ENCODE measurements at places on chromosomes 7 and 10.

DNA sequence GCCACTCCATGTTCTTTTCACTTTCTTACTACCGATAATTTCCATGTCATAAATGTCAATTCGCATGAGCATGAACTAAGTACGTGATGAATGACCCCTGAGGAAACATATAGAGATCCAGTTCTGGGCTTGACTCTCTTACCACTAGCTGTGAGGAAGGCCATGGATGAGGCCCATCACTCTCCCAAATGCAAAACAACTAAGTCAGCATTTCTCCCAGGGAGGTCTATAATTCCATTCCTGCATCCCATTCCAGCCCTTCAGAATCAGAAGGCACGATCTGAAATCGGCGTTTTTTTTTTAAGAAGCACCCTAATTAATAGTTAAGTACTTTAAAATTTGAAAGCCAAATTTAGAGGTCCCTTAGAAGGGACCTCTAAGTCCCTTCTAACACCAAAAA lies 116.5 kb downstream of the CABCOCO1 start:
- DNase-seq = no peak

DNA sequence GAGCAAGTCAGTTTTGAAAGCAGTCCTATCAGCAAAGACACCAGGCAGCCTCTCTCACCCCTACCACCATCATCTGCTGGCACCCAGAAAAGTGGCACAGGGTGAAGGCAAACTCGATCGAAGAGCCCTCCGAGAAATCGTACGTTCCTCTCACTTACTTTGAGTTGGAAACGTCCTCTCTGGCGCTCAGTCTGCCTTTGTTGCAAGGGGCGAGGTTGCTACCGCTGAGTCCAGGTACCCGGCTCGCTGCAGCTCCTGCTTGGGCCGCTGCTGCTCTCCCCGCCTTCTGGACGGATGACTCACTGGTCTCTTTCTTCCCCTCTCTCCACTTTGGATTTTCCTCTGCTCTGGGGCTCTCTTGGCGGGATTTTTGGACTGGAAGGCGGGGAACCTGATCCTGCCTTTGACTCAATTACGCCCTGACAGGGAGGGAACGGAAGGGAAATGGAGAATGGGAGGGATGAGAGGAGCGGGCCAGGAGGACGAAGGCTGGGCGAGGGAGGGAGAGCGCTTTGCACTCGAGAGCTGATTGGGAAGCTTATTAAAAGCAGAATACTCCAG lies at the start of gene PTN:
TSS of gene PTN (minus strand) at position 453 of the 561 bp plus-strand sequence. CDS start 88,760 bp downstream, outside the sequence.
- no peak for DNase-seq

DNA sequence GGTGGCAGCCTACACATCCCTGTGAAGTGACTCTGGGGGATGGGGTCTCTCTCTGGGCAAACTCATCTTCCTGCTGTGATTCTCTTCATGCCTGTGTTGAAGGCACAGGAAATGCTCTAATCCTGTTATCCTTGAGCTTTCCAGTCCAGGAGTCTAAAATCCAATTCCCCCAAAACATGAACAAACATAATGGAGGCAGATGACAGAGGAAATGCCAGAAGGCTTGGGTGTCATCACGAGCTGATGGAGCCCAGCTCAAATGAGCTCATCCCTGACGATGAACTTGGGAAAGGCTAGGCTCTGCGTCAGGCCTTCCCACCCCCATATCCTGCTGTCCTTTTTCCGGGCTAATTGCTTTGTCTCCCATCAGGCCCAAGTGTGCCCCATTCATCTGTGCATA lies 165.9 kb upstream of the PODXL start:
- DNase-seq = no peak

- no peak for DNase-seq
These were observed 25.9 kb upstream of the GTPBP4 start for GRCh38 chr10:962342-962741.

DNA sequence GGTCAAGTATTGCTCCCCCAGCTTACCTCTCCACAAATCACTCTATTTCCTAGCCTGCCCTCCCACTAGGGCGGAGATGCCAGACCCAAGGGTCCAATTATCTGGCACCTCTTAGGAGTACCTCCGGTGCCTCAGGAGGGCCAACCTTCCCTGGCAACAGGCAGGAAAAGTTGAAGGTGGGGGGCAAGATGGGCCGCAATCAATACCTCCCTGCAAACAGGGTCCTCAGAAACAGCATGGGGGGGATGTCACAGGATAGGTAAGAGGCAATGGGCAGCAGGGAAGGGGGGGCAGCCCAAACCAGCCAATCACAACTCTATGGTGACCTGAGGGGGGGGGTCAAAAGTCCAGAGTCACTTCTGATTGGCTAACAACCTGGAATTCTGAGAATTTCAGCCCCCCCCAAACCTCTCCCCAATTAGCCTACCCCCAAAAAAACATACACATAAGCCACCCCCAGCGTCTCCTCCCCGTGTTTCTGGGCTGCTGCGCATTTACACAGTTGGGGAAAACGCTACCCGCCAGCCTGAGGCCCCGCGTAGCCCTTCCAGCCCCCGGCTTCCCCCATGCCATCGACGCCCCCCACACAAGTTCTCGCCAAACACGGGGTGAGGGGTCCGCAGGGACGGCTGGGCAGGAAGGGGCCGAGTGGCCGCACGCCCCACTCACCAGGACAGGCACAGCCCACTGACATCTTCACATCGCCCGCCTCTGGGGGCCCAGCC lies 589 bp downstream of the LDB1 start:
- peak; percentile 78 for DNase-seq

DNA sequence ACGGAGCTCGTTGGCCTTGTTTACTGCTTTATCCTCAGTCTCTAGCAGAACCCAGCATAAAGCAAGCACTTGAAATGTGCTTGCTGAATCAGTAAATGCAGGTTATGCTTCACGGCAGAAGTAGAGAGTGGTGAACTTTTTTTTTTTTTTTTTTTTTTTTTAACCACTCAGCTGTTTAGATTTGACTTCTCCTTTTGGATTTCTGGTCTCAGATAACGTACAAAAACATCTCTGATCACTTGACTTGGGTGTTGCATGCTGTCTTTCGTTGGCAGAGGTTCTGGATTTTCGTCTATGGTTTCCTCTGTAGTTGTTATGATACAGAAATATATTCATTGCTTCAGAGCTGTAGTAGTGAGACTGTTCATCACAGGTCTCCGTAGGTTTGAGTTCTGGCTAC lies 242.5 kb upstream of the HABP2 start:
- no peak for DNase-seq

DNA sequence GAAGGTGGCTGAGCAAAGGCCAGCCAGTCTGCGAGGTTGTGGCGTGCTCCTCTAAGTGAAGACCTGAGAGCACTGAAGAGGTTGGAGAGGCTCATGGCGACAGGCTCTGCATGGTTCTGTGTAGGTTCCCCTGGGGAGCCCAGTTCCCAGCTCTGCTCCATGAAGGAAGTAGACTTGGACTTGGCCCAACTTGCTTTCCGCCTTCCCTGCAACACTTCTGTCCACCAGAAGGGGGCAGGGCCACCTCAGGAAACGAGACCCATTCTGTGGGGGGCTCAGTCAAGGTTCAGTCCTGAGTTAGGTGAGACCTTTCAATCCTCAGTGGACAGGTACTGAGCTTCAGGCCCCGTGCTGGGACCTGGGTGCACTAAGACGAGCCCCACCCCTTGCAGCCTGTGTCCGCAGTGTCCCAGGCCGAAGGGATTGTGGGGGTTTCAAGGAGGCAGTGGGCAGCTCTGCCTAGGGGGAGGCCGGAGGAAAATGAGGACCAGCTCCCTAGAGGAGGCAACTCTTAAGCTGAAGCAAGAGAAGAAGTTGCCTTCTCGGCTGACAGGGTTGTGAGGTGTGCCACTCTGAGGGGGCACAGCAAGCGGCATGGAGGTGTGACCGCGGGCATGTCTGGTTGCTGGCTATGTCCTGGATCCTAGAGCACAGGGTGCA lies 15.0 kb upstream of the PCBD1 start:
- DNase-seq = peak; percentile 46

DNA sequence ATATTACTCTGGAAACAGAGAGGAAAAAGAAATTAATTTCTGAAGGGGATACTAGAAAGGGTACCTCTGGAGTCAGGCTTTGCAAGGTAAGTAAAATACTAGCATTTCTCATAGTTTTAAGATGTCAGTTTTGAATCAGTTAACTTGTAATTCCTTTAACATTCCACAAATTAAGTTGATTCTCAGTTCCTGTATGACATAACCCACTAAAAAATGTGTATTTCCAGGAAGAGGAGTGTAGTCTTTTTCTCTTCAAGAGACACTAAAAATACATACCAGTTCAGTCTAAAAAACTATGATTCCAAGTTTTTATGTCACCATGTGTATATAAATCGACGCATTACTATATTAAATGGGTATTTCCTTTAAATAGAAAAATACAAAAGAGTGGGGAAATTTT lies 113.2 kb downstream of the CDK6 start:
- DNase-seq = no peak

GRCh38 chr7:141217938-141218337 lies 144.1 kb downstream of the TMEM178B start:
- no peak for DNase-seq

GRCh38 chr10:83372646-83373045 lies 766.7 kb upstream of the GHITM start:
- no peak for DNase-seq

- no peak for DNase-seq
These were observed 52.9 kb downstream of the STK32C start for GRCh38 chr10:132254841-132255240.

DNA sequence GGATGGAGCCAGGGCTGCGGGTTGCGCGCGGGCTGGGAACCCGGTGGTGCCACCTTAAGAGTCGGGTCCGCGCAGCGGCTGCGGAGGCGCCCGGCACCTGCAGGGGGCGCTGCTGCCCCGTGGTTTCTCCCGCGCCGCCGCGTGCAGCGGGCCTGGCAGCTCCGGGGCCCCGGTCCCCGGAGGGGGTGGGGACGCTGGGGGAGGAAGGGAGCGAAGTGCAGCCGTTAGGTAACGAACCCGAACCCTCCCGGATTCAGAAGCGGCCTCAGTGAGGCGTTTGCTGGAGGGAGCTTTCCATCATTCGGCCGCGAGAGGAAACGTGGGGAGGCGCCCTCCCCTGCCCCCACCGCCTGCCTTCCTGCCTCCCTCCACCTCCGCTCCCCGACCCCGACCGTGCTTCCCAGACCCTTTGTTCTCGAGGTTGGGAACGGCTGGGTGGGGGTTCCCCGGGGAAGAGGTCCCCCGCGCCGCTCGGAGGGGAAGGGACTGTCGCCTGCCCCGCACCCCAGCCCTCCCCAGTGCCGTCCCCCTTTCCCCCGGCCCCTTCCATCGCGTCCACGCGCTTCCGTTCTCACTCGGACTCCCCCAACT lies 29.6 kb downstream of the SKIDA1 start:
- DNase-seq = peak; percentile 87

DNA sequence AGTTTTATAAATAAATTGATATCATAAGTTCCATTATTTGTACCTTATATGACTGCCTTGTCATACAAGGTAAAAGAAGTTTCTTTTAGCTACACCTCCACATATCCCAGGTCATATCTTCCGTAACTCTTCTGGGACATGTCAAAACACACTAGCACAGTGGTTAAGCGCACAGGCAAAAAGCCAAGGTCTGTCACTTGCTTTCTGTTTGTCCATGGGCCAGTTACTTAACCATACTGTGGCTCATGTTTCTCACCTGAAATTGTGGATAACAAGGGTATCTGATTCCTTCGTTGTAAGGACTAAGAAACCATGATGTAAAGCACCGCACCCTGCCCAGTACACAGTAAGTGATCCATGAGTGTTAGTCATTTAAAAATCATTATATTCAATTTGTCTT lies 56.2 kb downstream of the SEMA3D start:
- DNase-seq = no peak

GRCh38 chr10:89035461-89035860 lies 44.9 kb downstream of the FAS start:
- DNase-seq = no peak

- no peak for DNase-seq
These were observed 529.0 kb downstream of the TYW1 start for GRCh38 chr7:67525588-67525987.

GRCh38 chr10:131946880-131947279 lies 34.8 kb downstream of the BNIP3 start:
- DNase-seq = no peak

DNA sequence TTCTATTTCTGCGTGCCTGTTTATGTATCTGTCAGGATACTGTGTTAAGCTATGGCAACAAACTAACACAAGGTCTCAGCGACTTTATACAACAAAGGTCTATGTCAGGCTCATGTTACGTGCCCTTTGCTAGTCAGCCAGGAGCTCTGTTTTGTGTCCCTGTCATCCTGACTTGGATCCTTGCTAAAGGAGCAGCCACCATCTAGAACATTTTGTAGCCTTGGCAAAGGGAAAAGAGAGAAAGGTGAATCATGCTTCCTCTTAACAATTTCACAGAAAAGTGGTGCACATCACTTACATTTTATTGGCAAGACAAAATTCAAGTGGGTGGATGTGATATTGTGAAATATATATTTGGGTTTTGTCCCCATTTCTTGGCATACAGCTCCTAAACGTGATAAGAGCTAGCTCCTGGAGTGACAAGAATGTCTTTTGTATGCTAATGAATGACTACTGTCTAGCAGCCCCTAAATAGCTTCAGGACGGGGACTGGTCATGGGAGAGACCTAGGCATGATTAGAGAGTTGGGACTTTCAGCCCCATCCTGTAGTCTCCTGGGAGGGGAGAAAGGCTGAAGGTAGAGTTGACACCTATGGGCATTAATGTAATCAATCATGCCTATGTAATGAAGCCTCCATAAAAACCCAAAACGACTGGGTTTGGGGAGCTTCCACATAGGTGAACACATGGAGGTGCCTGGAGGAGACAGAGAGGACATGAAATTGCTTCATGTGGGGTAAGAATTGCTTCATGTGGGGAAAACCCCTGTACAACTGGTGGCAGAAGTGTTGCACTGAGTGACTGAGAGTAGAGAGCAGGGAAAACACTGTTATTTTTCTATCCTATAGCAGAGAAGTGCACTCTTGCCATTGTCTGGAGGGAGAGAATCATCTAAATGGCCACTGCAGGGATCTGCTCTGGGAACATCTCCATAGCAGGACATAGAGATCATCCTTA lies 33.0 kb downstream of the MRPL32 start:
- DNase-seq = no peak

- peak; percentile 74 for DNase-seq
These were observed 31.7 kb downstream of the PAPOLB start for GRCh38 chr7:4830176-4830575.

DNA sequence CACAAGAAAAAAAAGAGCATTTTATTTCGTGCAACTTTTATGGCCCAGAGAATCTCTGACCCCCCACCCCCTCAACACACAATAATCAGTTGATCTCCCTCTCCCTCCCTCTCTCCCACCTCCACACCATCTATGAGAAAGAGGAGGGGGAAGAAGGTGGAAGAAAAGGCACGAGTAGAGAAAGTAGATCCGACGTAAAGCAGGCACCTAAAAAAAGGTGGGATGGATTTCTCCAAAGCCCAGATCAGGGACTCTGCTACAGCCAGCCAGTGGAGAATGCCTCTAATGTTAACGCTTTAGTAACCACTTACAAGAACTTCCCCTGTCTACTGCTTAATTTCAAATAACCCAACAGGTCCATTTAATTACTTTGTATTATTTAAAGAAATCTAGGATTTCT lies 24.4 kb downstream of the KMT2C start:
- DNase-seq = no peak

- no peak for DNase-seq
These were observed 112.6 kb downstream of the RNF32 start for GRCh38 chr7:156753229-156753560.

- DNase-seq = no peak
These were observed 73.6 kb downstream of the ANK3 start for GRCh38 chr10:60316029-60316428.
